ENCODE measurements at places on chromosomes 13 and 19. TPM values are rescaled to one million over a fixed set of nuclear protein-coding genes. Genes with fewer than 3 reads are reported as not detected.

BICRA gene
- total RNA-seq, result 3.8 TPM

CGB3 gene
- not detected for total RNA-seq

OVOL3 gene
- total RNA-seq, result not detected

ZNF296 gene
- 0.32 TPM for total RNA-seq

SPACA6 gene
- total RNA-seq, result 2.0 TPM

ZNF627 gene
- 13.2 TPM for total RNA-seq

CCL25 gene
- total RNA-seq, result not detected
